ENCODE measurements at places on chromosomes 5 and 9.

DNA sequence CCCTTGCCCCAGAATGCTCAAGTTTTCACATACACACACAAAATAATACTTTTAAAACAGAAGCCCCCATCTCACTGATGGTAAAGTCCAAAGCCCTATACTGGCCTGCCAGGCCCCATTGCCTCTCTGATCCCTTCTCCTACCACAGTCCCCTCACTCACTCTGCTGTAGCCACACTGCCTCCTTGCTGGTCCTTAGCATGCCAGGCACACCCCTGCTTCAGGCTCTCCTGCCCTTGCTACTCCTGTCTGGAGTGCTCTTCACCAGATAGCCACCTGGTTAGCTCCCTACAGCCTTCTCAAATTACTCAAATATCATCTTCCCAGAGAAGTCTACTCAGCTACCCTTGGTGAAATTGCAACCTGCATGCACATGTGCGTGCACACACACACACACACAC is 177.5 kb downstream of the C5orf15 start:
- no peak for DNase-seq

GRCh38 chr5:5183933-5184332 is 43.8 kb downstream of the ADAMTS16 start:
- no peak for DNase-seq

DNA sequence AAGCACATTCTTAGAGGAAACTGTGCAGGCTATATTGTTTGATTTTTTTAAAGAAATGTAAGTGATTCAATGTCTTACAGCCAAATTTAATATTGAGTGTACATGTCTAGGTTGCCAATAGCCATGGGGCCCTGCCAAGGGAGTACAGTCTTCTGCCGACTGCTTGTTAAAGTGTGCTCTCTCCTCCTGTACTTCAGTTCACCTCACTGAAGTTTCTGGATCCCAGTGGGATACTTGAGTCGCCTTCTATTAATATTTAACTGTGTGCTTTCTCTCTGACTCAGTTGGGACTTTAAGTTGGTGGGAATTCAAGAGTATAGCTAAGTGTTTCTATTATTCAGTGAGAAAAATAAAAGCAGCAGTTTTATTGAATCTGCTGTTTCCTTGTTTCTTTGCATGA is 44.5 kb upstream of the C5orf47 start:
- no peak for DNase-seq

- no peak for DNase-seq
Observed at GRCh38 chr9:130857864-130858738, 23.0 kb downstream of the ABL1 start.

DNA sequence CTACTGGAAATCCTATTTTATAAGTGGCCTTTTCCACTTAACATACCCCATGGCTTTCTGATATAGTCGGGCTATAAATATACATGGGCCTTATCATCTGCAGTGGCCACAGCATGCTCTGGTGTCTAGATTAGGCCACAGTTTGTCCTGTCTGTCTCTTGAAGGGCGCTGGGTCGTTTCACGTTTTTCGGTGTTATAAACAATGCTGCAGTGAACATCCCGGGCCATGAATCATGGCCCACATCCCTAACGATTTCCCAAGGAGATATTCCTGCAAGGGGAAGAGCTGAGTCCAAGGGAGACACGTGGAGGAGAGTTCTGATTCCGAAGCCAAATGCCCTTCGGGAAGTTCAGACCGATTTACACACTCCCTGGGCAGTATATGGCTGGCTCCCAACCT is 8.4 kb downstream of the PLPP7 start:
- no peak for DNase-seq

GRCh38 chr9:72440992-72441847 is 76.2 kb upstream of the ZFAND5 start:
- no peak for DNase-seq

Measured in stimulated activated CD8-positive, alpha-beta memory T cell treated with anti-CD3 and anti-CD28 coated beads, Interleukin-4, amount 100 ng/mL, for 48 hours (primary cell).